ENCODE measurements at places on chromosomes 2 and 18.

DNA sequence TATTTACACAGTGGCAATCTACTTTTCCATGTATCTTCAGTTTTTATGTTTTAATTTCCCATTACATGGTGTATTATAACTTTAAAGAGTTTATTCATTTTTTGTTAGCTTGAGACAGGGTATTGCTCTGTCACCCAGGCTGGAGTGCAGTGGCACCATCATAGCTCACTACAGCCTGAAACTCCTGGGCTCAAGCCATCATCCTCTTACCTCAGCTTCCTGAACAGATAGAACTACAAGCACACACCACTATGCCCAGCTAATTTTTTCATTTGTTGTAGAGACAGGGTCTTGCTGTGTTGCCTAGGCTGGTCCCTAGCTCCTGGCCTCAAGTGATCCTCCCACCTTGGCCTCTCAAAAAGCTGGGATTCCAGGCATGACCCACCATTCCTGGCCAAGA lies 66.8 kb downstream of the COA5 start:
- DNase-seq = no peak

- no peak for DNase-seq
Measured at GRCh38 chr2:11863103-11863502, 116.7 kb downstream of the LPIN1 start.

DNA sequence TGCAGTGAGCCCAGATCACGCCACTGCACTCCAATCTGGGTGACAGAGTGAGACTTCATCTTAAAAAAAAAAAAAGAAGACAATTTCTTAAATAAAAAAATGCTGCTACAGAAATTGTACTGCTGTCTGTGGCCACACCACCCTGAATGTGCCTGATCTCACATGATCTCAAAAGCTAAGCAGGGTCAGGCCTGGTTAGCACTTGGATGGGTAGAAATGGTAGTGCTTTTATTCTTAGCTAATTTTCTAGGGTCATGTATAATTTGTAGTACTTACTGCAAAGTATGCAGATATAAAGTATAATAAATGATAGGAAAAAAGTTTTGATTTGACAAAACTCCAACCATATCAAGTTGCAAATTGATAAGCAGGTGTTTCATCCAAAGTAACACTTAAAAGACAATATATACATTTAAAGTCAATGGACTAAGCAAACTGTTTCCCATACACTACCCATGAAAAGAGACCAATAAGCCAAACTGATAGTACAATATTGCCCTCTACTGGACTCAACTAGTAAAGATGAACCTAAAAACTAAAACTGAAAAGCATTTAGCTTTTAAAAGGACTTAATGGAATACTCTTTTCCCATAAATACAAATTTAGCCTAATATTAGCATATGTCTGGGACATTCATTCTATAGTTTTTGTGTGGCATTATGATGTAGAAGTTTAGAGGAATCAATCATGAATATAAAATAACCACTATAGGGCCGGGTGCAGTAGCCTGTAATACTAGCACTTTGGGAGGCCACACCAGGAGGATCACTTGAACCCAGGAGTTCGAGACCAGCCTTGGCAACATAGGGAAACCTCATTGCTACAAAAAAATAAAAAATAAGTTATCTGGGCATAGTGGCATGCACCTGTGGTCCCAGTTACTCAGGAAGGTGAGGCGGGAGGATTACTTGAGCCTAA lies 18.6 kb upstream of the PEX13 start:
- DNase-seq = no peak

DNA sequence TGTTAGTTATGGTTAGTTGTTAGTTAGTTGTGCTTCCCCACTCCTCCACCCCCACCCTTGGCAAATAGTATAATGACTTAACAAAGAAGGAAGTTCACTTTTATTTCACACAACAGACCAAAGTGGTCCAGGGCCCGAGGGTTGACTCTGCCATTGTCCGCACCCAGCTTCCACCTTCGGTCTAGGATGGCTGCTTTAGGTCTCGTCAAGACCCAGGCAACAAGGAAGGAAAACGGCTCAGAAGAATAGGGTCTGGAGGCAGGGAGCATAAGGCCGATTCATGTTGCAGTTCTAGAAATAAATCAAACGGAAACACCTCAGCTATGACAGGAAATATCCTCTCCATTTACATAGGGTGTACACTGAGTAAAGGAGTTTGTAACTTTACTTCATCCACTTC lies 206.0 kb upstream of the CXCR4 start:
- DNase-seq = no peak

Data from H9 (cell line).